RKO (cell line): ENCODE measurements at places on chromosomes 12 and 14.

GRCh38 chr12:28824849-28825248 is 324.2 kb upstream of the FAR2 start:
- DNase-seq, result no peak

GRCh38 chr14:103549361-103550311 is 12.8 kb downstream of the BAG5 start:
- no peak for DNase-seq

- no peak for DNase-seq
Measured at GRCh38 chr12:109127533-109128242, 11.3 kb downstream of the ACACB start.

DNA sequence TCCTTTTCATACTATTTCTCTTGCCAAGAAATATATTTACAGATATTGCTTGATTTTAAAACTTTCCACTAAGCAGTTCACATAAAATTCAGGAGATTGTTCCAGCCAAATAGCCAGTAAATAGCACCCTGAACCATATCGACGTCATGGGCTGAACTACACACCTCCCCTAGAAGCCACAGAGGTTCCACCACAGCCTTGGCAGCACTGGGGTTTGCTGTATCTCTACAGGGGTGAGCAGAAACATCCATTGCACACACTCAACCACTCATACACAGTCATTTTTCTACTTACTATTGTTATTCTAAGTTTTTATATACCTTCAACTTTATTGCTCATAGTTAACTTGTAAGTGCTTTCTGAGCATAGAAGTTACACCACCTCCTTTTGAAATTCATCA is 8.1 kb upstream of the EIF2S3B start:
- no peak for DNase-seq

GRCh38 chr14:45112896-45113781 is 21.1 kb downstream of the FKBP3 start:
- DNase-seq, result peak; percentile 34

GRCh38 chr12:98182821-98183220 is 332.6 kb upstream of the TMPO start:
- DNase-seq, result no peak

DNA sequence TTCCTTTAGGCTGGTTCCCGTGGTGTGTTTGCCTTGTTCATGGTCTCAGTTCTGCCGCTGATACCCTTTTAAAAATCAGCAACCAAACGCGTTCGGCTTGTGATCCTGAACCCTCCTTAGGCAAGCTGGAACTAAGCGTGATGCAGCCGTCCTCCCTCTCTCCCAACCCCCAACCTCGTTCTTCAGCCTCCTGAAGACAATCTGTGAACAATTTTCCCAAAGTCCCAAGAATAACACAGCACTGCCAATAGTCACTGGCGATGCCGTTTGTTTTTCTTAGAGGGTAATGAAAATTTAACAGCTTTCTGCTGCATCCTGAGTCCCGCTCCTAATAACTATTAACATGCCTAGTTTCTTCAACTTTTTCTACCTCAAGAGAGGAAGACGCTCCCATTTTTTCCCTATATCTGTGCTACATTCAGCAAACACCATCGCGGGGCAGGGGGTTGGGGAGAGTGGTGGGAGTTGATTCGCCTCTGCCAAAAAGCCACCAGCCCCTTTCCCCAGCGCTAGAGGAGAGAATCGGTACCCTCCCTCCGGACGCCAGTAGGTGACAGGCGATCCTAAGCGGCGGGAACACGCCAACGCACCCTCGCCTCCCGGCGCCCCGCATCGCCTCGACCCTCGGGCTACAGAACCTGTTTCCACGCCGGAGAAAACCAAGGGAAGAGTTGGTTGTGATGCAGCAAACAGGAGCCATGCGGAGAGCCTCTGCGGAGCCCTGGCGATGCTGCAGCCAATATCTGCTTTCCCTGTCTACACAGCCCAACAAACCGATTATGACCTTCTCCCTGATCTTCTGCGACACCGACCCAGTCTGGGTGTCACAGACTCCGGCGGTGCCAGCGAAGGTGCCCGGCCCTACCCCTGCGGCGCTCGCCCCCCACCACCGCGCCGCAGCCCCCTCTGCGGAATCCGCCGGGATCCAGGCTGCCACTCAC is 752 bp downstream of the PRICKLE1 start:
- no peak for DNase-seq

- no peak for DNase-seq
Measured at GRCh38 chr12:106254724-106255123, 6.9 kb upstream of the CKAP4 start.

DNA sequence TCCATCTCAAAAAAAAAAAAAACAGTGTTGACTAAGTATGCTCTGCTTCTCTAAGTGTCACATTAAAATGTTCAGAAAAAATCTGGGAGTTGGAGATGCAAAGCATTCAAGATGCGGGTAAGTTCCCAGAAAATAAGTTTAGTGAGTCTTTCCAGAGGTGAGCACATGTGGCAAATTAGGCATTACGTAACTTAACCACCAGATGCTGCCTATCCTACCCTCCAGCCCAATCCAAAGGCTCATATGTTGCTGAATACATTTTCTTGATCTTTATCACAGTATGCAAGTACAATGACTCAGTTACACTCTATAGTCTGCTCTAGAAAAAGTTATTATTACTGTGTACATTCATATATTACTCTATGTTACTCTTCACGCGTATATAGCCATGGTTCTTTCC is 3.6 kb downstream of the SLC2A14 start:
- no peak for DNase-seq

- no peak for DNase-seq
Measured at GRCh38 chr12:88381466-88381865, 198.8 kb downstream of the KITLG start.

GRCh38 chr14:58557242-58557641 is 80.5 kb upstream of the DACT1 start:
- DNase-seq, result no peak

- DNase-seq, result no peak
Measured at GRCh38 chr14:91997492-91997891, 42.4 kb downstream of the TRIP11 start.

DNA sequence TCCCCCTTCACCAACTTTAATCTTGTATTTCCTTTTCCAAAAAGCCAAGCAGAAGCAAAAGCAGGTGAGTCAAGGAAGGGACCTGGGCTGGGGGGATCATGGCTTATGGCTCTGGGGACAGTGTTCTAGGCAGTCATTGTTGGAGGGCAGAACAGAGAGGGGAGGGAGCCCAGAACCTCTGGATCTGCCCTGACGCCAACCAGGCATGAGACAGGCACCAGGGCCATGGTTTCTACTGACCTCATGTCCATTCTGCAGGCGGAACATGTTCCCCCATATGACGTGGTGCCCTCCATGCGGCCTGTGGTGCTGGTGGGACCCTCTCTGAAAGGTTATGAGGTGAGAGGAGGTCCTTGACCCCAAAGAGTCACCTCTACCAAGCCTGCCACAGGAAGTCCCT is 6.6 kb downstream of the CACNB3 start:
- no peak for DNase-seq

DNA sequence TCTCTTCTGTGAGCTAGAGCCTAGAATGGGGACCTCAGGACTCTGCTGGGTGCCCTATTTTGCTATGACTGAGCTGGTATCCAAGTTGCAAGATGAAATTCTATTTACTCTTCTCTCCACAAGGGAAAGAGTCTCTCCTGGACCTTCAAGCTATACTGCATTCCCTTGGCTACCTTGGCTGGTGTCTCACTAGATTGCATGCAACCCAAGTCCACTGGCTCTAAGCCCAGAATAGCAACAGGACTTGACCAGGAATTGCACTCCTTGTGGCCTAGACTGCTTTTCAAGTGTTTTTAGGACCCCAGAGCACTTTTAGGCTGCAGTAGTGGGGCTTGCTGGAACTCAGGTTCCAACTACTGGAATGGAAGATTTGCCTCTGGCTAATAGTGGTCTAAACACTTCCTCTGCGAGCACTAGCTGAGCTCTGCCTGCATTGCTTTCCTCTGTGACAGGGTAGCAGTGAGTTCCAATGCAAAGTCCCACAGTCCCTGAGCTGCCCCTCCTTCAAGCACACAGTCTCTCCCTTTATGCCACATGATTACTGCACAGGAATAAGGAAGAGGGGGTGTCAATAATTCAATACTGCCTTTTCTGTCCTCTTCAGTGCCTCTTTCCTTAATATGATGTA is 1009.1 kb upstream of the FLRT2 start:
- no peak for DNase-seq

DNA sequence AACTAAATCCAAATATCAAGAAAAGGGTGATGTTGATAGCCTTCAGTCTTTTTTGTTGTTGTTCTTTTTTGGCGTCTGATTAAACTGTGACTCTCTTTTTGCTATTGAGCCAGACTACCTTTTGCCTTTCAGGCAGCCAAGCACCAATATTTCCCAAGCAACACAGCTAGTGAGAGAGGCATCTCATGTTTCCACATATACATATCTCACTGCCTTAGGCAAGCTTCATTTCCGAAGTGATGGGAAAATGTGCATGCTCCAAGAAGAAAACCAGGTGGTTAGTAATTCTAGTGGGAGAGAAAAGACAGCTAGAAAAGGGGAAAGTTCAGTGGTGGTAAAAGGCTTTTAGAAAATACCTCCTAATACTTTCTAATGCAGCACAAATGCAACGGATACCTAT is 277.7 kb downstream of the TMTC2 start:
- DNase-seq, result no peak
